ENCODE measurements at places on chromosomes 2 and 18.

DNA sequence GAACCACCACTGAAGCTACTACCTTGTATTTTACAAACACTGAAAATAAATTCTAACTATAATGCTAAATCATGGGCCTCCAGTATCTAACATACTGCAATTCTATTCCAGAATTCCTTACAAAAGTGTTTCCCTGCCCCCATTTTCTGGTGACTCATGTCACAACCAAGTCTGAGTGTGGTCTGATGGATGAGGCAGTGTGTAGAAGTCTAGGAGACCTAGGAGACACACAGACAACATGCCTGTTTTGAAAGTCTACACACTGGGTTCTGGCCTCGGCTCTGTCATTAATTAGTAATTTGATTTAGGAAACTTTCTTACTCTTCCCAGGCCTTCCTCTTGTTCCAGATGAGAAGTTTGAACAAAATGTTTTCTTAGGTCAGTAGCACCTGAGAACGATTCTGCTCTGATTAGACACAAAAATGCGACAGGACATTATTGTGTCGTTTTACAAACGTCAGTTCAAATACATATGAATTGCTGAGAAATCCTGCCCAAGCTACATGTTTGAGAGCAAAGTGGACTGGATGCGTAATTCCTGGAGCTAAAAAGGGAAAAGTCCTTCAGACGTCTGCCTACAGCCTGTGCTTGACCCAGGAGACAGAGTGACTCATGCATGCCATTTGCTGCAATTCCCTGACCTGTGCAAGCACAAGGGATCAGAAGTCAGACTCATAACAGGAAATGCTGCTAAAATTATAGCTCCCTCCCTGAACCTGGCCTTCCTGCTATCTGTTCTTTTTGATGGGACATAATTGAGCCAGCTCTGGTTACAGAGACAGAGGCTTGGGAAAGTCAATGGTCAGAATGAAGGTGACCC, 494.4 kb downstream of the SOX11 start:
- DNase-seq, result no peak

GRCh38 chr2:181807526-181807925, 84.0 kb upstream of the ITPRID2 start:
- DNase-seq, result no peak

DNA sequence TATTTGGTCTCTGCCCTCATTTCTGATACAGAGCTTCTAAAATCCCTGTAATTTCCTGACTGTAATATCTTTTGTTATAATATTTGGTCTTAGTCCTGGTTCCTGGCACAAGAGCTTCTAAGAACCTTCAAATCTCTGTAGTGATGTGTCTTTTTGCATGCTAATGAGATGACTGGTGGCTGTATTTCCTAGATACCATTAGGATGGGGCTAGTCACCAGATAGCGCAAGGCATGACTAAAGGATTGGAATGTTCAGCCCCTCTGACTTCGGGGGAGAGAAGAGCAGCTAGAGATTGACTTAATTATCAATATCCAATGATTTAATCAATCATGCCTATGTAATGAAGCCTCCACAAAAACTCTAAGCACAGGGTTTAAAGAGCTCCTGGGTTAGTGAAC, 620.8 kb upstream of the ACVR2A start:
- DNase-seq, result no peak

GRCh38 chr2:131389657-131390056, 25.7 kb upstream of the RAB6D start:
- DNase-seq, result no peak

- DNase-seq, result no peak
Measured at GRCh38 chr18:41436772-41437171, 518.3 kb upstream of the PIK3C3 start.

DNA sequence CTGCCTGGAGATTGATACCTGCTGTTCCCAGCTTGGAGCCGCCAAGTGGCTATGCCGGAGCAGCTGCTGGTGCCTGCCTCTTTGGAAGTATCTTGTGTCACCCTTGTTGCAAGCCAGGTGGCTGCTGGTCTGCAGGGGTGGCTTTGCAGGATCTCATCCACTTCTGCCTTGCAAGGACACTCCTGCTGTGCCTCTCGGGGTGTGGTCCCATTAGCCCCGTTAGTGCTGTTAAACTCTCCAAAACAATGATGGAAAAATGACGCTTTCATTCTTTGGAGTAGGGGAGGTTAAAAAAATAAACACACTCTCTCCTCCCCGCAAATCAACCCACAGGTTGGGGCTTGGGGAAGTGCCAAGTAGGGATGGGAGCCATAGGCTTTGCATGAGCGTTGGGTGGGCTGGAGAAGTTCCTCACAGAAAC, 352.8 kb downstream of the RNF144A start:
- no peak for DNase-seq

DNA sequence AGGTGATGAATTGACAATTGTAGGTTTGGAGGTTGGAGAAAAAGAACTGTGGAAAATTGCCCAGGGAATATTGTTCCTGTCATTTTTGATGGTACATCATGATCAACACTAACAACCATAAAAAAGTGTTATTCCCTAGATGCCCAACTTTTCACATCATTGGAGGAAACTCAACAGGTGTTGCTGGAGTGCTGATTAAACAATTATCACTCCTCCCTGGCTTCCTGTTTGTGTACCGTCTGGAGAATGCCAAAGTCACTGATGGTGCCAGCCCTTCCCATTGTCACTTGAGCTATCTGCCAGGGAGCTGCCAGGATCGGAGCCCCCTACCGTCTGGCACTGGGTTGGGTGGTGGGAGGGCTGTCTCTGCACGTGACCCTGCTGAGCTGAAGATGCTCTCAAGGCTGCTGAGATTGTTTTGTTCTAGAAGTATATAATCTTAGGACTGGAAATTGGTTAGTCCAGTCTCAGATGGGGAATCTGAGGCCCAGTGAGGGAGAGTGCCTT, 156.9 kb downstream of the PRKCE start:
- DNase-seq, result no peak

DNA sequence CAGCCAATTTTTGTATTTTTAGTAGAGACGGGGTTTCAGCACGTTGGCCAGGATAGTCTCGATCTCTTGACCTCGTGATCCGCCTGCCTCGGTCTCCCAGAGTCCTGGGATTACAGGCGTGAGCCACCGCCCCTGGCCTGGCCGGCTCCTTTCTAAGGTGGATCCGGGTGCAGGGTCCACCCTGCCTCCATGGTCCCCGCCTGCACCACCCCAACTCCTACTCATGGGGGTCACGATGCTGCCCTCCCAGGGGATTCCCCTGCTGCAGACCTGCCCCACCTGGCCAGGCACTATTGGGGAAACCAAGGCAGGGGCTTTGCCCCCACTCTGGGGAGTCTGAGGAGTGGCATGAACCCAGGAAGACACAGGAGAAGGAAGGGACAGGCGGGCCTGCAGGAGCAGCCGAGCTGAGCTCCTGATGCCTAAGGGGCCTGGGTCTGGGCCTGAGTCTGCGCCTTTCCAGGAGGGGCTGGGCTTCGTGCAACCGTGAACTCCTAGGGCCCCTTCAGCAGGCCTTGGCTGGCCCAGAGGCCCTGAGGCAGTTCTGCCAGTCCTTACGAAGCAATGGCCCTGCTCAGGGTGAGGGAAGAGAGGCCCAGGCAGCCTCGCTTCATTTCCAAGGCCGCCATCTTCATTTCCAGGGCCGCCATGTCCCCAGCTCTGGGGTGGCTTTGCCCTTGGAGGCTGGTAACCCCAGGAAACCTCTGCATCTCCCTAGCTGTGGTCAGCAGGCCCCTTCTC, 67.2 kb upstream of the SMAD7 start:
- no peak for DNase-seq

- no peak for DNase-seq
Measured at GRCh38 chr2:141062031-141062430, 1068.8 kb downstream of the LRP1B start.

DNA sequence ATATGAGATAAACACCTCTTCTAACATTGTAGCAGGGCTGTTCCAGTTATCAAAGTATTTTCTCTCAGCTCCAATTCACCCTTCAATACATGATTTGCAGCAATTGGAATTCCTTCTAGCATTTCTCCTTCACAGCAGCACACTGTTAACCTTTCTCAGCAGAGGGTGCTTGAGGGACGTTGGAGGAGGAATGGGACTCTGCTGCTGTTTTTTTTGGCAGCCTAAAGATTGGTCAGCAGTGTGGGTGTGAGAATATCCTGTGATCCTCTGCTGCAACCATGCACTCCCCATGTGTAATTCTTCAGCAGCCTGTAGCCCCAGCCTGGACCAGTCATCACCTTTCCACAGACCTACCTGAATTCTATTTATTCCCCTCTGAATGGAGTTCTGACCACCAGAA, 1708.9 kb upstream of the CELF4 start:
- no peak for DNase-seq

- no peak for DNase-seq
Measured at GRCh38 chr18:21047126-21047525, 64.5 kb downstream of the ROCK1 start.

Data from KBM-7 (cell line).